ENCODE measurements at places on chromosomes 11 and 22. TPM values are rescaled to one million over a fixed set of nuclear protein-coding genes. Genes with fewer than 3 reads are reported as not detected.

Gene TRIM29
- 1.7 TPM for total RNA-seq

Gene CACNA1I
- total RNA-seq = 0.10 TPM

Gene CHEK2
- total RNA-seq = 4.1 TPM

Gene PTPRCAP
- total RNA-seq = 2.4 TPM

DNA sequence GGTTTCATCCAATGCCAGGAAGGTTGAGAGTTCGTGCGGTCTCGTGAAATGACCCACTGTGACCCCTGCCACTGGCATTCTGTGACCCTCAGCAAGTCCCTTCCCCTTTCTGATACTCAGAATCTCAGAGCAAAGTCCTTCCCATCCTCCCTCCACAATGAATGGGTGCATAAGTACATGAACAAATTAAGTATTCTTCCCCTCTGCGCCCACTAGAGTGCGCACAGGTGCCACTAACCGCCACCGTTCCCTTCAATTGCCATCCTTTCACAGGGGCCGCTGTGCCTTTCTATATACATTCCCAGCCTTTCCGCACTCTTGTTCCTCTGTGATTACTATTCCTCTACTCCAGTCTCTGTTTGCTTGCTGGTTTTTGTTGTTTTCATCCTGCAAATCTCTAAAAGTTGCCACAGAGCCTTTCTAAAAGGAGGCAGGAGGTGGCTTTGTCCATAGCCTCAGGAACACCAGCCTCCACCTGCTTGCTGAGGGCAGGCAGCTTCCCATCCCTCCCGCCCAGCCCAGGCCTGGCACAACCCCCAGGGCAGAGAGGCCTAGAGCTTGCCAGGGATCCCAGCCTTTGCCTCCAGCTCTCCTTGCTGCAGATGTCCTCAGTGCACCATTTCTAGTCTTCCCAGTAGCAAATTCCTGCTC lies 6.7 kb upstream of the AP1B1 start:
- H3K36me3 ChIP-seq = no peaks in the 10 kb centered on the region
- H3K27ac ChIP-seq = no peak overlapping the region
- peak; percentile 58 for DNase-seq
- no peaks in the 10 kb centered on the region for H3K4me1 ChIP-seq
- no peak overlapping the region for H3K4me3 ChIP-seq
- no peaks in the 10 kb centered on the region for H3K27me3 ChIP-seq

DNA sequence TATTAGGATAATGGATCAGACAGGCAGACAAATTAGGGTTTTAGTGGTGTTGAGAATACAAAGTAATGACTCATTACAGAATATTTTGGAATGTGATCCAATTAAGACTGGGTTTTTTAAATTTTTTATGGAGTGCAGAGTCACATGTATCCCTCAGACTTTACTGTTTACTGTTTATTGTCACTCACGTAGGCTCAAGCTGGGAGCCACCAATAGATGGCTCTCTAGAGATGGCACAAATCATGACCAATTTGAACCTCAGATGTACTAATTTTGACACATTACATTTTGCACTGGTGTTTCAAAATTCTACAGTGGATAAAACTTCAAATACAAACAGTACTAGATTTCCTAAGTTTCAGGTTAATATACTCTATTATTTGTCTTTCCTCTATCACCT lies 53.6 kb upstream of the ANO3 start:
- no peaks in the 10 kb centered on the region for H3K4me1 ChIP-seq
- no peak overlapping the region for H3K4me3 ChIP-seq
- H3K27me3 ChIP-seq = no peaks in the 10 kb centered on the region
- no peak overlapping the region for H3K27ac ChIP-seq
- H3K36me3 ChIP-seq = no peaks in the 10 kb centered on the region

DNA sequence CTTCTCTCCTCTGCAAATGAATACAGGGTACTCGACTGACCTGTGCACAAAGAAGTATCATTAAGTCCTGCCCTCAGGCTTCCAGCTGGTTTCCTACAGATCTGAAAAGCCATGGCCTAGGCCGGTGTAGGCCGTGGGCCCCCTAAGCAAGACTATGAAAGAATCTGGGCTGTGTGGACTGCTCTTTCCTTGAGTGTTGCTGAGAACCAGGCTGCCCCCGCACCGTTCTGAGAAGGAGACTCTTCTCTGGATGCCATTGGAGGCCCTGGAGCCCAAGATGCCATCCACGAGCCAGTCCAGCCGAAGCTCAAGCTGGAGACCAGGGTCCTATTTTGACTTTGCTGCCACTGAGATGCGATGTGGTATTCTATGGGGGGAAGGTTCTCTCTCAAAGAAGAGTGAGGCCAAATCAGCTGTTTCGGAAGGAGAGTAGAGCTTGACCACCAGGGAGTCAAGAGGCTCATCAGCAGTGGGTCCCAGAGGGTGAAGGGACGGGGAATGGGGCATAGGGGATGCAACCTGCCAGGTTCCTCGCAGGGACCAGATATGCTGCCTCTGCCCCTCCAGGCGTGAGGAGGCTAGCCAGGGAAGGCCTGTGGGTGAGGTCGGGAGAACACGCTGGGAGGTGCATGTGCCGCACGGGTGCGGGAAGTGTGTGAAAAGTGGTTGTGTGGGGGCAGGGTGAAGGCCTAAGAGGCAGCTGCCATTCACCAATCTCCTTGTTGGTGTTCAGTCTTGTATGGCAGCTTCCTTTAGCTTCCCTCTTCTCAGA lies 96.4 kb upstream of the B3GAT1 start:
- H3K4me1 ChIP-seq = no peaks in the 10 kb centered on the region
- no peaks in the 10 kb centered on the region for H3K27me3 ChIP-seq
- H3K27ac ChIP-seq = no peak overlapping the region
- peak; percentile 4 for DNase-seq
- H3K36me3 ChIP-seq = no peaks in the 10 kb centered on the region

DNA sequence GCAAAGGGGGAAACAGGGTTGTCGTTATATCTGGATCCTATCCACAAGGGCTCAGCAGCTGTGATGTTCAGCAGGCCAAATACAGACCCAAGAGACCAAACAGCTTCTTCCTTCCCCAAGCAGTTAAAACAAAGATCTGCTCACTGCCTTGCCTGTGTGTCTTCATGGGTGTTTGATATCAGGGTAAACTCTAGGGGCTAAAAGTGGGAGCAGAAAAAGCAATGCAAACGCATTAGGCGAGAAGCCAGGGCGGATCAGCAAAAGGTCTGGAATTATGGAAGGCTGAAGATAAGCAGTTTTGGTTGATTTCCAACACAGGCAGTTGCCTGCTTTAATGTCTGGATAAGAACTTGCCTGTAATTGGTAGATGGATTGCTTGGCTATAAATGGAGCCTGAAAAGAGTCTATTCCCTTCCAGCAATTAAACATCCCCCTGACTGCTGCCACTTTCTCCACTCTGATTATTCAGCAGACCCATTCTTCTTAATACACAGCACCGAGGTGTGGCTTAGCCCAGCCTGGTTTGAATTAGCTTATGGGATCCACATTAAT lies 126.3 kb downstream of the COMMD9 start:
- H3K27ac ChIP-seq = no peak overlapping the region
- H3K4me1 ChIP-seq = peaks cover 12% of the 10 kb centered on the region
- H3K4me3 ChIP-seq = no peak overlapping the region
- no peaks in the 10 kb centered on the region for H3K36me3 ChIP-seq
- DNase-seq = no peak

Data from ovary (tissue), 10 donors.